ENCODE measurements at places on chromosomes 2 and 18.

- DNase-seq = no peak
Measured at GRCh38 chr18:63309422-63309821, 10.1 kb downstream of the BCL2 start.

DNA sequence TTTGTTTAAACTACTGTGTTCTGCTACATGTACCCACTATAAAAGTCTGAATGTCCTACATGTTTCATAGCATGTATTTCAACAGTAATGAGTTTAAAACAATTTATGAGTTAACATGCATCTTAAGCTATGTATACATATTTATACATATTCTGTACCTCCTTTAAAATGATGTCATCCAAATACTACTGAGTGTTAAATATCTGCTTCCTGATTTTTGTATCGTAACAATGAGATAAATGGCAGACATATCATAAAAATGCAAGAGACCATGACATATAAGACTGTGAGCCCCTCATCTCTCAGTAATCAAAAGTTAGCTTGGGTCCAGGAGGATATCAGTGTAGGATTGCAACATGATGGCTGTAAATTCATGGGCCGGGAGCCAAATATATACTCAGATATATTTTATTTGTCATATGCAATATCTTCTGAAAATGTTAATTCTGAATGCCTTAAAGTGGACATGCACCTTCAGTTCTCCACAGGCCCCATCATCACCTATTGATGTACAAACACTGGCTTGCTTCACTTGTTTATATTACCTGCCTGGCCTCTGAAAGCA lies 3.6 kb downstream of the COL5A2 start:
- no peak for DNase-seq

DNA sequence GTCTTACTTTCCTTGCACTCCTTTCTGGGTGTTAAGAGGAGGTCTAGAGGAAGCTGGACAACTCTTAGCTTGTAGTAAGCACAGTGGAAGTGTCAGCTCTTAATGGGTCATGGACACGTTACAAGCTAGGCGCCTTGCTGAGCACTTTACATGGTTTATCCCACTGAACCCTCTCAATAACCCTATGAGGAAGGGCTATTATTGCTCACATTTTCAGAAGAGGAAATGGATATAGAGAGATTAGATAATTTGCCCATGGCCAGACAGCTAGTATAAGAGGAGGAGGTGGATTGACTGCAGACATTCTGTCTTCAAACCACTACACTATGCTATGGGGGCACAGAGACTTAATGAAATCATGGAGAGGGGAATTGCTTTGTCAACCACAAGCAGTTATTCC lies 8.3 kb upstream of the IL1RN start:
- DNase-seq = no peak

DNA sequence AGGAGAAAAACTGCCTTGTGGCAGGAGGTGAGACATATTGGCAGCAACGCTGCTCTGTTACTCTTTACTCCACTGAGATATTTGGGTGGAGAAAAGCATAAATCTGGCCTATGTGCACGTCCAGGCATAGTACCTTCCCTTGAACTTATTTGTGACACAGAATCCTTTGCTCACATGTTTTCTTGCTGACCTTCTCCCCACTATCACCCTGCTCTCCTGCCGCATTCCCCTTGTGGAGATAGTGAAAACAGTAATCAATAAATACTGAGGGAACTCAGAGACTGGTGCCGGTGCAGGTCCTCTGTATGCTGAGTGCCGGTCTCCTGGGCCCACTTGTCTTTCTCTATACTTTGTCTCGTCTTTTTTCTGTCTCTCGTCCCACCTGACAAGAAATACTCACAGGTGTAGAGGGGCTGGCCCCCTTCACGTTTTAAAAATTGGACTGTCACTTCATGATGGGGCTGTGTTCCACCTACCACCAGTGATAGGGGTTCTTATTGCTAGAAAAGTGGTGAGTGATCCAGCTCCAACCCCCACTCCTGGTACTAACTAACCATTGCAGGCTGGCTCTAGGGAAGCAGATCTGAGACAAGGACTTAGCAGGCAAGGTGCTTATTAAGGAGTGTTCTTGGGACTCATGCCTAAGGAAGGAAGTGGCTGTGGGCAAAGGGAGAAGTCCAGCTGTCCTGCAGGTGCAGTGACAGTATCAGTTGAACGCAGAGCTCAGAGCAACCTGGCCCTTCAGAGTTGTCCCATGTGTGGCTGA lies 51.7 kb downstream of the LONRF2 start:
- DNase-seq = no peak

DNA sequence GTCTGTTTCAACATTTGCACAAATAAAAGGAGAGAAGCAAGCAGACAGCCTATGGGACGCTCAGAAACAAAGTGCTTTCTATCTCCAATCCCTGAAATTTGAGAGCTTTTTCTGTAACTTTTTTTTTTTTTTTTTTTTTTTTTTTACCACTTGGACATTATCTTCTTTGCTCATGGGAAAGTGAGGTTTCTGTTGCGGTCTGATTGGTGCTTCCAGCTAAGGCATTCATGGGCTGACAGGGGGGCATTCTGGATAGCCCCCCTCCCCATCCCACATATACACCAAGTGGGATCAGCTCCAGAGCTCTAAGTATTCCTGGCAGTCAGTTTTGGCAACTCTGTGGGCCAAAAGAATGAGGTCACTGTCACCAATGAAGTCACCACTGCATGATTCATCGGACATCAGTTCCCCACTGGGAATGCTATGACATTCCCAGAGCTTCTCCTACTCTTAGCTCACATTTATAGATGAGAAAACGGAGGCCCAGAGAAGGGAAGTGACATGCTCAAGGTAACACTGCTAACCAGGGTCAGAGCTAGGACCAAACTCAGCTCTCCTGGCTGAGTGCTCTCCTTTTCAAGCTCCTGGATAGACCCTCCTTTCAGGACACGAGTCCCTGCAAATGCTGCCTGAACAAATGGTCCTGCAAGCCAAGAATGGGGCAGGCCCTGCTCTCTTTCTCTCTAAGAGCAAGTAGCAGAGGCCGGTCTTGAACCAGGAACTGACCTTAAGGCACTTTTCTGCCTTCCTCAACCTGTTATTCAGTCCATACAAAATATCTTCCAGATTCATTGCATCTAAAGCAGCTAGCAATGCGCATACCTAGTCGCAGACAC lies 61.3 kb downstream of the TMEM247 start:
- DNase-seq = peak; percentile 76

DNA sequence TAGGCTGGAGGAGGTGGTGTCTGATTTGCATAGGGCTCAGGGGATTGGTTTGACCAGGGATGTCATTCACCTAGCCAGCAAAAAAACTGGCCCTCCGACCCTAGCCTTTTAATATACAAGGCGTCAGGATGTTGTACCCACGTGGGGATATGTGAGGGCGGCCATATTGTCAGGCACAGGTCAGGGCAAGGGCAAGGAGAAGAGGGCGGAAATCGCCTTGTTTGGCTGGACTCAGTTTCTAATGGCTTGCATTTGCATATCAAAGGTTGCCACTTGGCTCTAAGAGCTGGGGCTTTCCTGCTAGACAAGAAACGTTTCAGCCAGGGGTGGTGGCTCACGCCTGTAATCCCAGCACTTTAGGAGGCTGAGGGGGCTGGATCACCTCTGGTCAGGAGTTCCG lies 24.9 kb upstream of the PDCL3 start:
- no peak for DNase-seq
